ENCODE measurements at places on chromosomes 7 and 10.

GRCh38 chr7:80707318-80707717 is 68.9 kb downstream of the CD36 start:
- DNase-seq, result no peak

DNA sequence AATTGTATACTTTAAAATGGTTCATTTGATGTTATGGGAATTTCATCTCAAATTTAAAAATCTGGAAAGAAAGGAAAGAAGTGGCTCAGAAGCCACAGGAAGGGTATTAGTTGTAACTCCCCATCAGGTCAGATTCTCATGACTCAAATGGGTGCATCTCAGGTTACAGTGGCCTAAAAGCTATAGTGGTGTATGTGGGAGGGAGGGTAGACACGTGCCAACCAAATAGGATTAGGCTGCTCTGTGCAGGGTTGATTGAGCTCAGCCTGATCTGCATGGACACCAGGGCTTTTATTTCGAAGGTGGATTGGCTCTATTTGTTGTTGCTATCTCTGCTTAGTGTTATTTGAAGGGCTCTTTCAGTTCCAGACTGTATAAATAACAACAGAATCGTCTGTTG is 121.5 kb upstream of the PRR15 start:
- DNase-seq, result no peak

GRCh38 chr7:138607216-138608126 is 93.7 kb downstream of the SVOPL start:
- no peak for DNase-seq

DNA sequence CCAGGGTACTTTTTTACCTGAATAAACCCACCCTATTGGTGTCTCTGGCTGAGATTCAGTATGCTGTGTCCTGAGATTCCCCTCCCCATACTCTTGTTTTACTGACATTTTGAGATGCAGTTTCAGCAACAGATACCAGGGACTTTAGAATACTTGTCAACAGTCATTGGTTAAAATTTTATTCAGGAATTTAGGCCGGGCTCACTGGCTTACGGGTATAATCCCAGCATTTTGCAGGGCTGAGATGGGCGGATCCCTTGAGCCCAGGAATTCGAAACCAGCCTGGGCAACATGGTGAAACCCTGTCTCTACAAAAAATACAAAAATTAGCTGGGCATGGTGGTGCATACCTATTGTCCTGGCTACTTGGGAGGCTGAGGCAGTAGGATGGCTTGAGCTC is 90.0 kb upstream of the GATAD1 start:
- DNase-seq, result no peak

- no peak for DNase-seq
Measured at GRCh38 chr10:60728056-60728455, 50.2 kb upstream of the CDK1 start.

DNA sequence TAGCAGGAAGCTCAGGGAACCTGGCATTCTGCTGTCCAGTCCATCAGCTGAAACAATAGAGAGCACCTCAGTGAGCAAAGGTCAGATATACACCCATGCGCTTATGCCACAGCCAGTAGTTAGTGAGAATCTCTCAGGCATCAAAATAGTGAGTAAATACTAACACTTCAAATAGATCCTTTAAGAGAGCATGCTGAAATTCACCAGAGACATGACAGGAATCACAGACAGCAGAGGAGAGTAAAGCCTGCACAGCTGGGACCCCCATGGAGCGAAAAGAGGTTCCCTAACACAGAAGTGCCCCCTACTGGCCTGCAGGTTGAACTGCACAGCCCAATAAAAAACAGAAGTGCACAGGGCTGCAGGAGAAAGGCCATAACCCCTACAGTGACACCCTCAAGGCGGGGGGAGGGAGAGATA is 57.6 kb upstream of the ANTXRL start:
- no peak for DNase-seq

- DNase-seq, result no peak
Measured at GRCh38 chr10:11827006-11827405, 3.9 kb downstream of the PROSER2 start.

DNA sequence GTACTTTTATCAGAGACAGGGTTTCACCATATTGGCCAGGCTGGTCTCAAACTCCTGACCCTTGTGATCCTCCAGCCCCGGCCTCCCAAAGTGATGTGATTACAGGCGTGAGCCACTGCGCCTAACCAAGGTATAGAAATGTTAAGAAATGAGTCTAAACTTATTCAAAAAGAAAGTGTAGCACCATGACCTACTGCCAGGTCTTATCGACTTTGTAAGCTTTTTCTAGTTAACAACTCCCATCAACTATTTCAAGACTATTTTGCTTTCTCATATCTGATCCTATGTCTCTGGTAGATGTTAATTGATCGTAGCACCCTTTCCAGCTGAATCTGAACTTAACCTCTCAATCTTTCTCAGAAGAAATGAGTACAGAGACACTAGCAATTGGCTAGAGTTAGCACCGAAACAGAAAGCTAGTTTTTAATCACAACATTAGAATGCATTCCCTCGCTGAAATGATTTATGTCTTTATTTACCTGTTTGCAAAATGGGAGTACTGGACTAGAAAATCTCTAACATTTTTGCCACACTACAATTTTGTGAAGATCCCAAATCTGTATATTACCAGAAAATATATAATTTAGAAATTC is 114.0 kb upstream of the HGF start:
- DNase-seq, result no peak

GRCh38 chr7:80830010-80830409 is 88.8 kb downstream of the SEMA3C start:
- DNase-seq, result no peak

- DNase-seq, result no peak
Measured at GRCh38 chr7:75642810-75643486, 95.8 kb downstream of the HIP1 start.

DNA sequence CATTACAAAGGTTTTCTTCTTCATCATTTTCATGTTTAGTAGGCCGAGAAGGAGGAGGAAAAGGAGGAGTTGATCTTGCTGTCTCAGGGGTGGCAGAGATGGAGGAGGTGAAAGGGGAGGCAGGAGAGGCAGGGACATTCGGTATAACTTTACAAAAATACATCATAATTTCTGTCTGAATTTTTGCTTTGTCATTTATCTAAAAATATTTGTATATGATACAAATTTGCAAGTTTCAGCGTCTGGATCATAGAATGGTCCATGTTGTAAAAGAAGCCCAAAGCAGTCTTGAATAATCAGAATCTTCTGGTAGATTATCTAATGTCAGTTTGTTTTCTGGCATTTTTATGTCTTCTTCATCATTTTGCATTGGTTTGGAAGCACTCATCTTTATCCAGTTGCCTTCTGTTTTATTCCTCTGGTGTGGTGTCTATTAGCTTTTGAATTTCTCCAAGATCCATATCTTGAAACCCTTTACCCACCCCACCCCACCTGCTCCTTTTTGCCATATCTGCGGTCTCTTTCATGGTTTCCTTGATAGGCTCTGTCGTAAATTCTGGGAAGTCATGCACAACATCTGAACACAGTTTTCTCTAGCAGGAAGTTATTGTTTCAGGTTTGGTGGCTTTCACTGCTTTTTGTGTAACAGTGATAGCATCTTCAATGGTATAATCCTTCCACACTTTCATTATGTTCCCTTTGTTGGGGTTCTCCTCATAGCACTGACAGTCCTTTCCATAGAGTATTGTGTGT is 95.0 kb downstream of the ST7 start:
- DNase-seq, result no peak

- no peak for DNase-seq
Measured at GRCh38 chr10:32972929-32973328, 14.9 kb upstream of the ITGB1 start.

DNA sequence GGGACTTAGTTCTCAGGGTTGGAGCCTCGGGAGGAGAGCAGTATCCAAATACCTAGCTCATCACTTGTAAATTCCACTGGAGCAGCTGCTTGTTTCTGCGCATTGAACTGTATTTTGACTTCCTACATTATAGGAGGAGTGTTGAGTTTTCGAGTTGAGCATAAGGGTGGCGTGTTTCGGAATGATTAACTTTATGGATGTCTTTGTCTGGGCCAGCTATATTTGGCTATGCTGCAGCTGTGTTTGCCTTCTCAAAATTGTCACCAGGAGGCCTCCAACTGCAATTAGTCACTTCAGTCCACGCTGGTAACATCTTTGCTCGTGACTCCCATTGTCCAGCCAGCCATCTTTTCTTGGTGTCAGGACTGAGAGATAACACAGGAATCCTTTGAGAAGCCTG is 9.1 kb downstream of the CELF2 start:
- DNase-seq, result no peak

DNA sequence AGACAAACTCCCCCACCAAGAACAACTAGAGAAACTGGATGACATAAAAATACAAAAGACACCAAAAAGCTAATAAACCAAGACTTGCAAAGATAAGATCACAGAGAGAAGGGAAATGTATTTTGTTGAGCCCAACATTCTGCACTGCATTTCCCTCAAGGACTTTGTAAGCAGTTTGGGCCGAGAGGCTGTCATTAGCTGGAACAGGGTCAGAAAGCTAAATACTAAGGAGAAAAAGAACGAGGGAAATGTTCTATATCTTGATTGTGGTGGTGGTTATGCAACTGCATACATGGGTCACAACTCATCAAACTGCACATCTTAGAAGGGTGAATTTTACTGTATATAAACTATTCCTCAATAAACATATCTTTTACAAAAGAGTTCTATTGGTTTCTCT is 315.0 kb downstream of the IPMK start:
- no peak for DNase-seq

DNA sequence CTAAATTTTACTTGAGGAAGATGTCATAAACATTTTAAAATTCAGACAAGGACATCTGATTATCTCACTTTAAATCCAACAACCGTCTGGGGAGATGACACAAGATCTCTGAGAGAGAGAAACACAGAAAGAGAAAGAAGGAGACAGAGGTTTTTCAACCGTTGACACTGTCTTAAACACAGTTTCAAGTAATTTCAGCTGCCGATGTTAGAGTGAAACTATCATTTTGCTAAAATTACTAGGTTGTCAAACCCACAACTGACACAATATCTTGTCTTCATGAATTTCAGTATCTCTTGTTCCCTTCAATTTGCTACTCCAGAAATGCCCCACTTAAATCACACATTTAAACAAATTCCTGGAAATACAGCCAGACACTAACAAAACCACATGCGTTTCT is 174.8 kb downstream of the RAPGEF5 start:
- DNase-seq, result no peak

- no peak for DNase-seq
Measured at GRCh38 chr7:105448181-105448580, 59.5 kb upstream of the SRPK2 start.

- no peak for DNase-seq
Measured at GRCh38 chr10:52632591-52632990, 140.0 kb downstream of the MBL2 start.

GRCh38 chr10:98815039-98815885 is 368.5 kb upstream of the HPS1 start:
- DNase-seq, result no peak

GRCh38 chr7:14377646-14378266 is 388.3 kb upstream of the ETV1 start:
- DNase-seq, result no peak

GRCh38 chr10:22218448-22218847 is 633 bp upstream of the EBLN1 start:
- DNase-seq, result no peak

DNA sequence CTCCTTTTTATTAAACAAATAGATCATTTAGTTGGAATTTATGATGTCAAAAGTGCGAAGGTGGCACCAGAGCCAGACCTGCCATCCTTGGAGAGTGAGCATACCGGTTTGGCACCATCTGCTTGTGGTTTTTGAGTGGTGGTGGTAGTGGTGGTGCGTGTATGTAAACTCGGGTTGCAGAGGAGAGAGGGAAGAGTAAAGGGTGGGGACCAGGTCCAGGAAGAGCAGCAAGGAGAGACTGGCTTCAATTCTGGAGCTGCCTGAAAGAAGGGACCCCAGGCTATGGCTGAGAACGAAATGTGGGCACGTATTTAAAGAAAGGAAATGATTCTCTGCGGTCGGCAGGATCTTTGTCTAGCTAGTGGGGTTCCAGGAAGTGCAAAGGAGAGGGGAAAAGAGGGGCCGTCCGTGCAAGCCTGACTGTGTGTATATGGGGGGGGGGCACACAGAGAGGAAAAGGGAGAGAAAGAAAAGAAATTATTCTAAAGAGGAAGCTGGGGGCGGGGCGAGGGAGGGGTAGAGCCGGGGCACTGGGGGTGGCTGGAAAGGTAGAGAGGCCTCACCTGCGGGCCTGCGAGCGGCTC is 448 bp upstream of the GOLGA7B start:
- no peak for DNase-seq

GRCh38 chr10:124867304-124867703 is 65.7 kb downstream of the ABRAXAS2 start:
- no peak for DNase-seq

- DNase-seq, result no peak
Measured at GRCh38 chr7:135759532-135759931, 10.9 kb upstream of the FAM180A start.

DNA sequence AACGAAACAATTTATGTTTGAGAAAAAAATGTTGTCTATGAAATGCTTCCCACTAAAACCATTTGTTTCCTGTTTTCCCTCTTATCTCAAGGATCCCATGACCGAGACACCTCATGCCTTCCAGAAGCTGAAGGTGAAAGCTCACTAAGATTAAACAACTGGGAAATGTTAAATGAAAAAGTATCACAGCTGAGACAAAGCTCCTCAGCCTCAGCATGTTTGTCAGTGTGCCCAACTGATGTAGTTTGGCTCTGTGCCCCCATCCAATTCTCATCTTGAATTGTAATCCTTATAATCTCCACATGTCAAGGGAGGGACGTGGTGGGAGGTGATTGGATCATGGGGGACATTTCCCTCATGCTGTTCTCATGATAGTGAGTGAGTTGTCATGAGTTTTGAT is 327.3 kb downstream of the HTR7 start:
- no peak for DNase-seq

GRCh38 chr10:131760416-131761166 is 140.2 kb upstream of the PPP2R2D start:
- no peak for DNase-seq

DNA sequence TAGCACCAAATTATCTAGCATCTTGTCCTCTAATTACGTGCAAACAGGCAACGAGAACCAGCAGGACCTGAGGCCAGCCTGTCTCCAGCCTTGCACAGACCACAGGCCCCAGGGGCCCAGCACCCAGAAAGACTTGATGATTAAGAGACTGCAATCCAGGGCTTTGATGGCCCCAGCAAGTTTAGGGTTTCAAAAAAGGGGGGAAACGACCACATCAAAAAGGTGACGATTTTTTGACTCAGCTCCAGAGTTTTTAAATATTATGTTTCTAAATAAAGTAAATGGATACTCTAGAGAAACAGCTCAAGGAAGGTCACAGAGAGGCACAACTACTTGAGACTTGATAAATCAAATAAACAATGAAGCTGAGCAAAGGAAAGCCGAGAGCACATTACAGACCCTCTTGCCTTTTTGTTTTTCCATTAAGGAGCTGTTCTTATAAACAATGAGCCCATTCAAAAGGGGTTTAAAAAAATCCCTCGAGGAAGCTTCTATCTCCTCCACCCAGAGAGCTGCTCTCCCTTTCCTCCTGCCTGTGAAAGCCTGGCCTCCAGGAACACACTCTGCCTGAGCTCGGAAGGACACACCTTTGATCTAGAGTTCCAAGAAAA is 44.1 kb downstream of the GLI3 start:
- DNase-seq, result no peak

Measured in T1000 (cell line).